ENCODE measurements at places on chromosomes 6 and 20.
A peak's percentile ranks its signal among the peaks of the same experiment; 100 is the strongest.

- no peak for DNase-seq
These were observed 13.3 kb downstream of the ATXN1 start for GRCh38 chr6:16748025-16748319.

DNA sequence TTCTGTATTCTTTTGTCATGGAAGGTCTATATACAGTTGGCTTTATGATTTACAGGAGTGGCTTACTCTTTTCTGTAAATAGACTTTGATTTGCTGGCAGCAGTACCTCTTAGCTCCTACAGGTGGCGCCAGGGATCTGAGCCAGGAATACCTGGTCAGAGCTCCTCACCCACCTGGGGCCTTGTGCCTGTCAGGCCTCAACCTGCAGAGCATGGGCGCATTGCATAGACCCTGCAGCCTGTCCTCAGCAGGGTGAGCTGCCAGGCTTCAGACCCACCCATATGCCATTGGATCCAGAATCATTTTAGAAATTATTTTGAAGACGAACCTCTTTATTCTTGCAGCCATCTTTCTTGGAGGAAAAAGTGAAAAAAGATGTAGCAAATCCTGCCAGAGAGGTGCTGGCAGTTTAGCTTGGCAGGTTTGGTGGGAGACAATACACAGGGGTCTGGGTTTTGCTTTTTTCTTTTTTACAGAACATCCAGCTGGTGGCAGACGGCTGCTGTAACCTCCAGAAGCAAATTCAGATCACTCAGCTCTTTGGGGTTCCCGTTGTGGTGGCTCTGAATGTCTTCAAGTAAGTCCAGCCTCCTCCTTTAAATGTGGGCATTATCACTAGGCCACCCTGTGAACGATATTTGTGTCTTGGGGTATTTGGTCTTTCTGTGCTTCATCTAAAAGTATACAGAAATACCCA, 149.1 kb downstream of the MTHFD1L start:
- DNase-seq: peak; percentile 59

DNA sequence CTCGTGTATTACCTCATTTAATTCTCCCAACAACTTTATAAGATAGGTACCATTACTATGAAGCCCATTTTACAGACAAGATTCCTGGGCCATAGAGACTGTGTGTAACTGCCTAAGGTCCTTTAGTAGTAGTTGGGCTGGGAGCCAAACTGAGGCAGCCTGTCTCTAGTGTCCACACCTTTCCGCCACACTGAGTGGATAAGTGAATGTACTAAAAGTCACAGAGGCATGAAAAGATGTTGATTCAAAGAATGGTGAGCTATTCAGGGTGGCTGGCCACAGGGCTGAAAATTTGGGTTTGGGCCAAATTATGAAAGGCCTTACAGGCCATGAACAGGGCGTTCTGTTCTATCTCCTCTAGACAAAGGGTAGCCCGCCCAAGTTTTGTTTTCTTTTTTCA, 11.0 kb downstream of the CD24 start:
- no peak for DNase-seq

DNA sequence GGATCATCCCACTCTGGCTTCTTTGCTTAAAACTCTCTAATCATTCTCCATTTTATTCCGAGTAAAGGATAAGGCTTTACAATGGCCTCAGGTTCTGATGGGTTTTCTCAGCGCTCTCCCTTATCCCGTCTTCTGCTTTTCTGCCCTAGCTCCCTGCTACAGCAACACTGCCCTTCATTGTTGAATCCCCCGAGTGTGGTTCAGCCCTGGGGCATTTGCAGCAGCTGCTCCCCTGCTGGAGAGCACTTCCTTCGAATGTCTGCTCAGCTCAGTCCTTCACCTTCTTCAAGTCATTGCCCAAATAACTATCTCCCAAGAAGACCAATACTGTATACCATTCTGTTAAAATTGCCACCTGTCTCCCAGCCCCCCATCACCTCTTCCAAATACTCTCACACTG, 111.8 kb downstream of the TBXT start:
- DNase-seq: no peak

DNA sequence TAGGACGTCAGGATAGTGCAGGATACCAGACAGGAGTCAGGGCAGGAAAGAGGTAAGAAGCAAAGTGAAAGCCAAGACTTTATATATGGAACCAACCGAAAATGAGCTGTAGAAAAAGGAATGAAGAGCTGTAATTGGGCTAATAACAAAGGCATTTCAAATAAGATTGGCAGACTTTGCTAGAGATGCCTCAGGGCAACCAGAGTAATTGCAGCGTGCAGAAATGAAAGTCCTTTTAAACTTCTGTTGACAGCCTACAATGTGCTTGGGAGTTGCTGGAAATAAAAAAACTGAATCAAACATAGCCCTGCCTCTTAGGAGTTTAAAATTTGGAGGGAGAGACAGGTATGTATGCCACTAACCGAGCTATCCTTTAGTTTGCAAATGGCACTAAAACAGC, 56.4 kb upstream of the NKX2-4 start:
- DNase-seq: no peak

- DNase-seq: no peak
These were observed 21.4 kb downstream of the SLC23A2 start for GRCh38 chr20:4979841-4980410.

DNA sequence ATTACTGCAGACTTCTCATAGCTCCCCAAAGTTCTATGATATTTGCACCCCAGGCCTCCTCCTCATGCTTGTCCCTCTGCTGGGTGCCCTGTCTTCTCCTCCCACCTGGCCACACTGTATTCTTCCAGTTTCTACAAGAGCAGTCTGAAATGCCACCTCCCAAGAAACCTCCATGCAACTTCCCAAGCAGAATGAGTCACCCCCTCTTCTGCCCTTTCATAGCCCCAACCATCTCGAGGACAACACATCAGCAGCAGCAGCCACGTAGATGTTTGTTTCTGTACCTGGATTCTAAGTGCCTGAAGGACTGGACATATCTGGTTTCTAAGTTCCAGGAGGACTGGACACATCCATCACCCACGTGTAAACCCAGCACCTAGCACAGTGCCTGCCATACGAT, 6.6 kb upstream of the ULBP2 start:
- no peak for DNase-seq

- DNase-seq: peak; percentile 6
These were observed 1.5 kb downstream of the TAF4 start for GRCh38 chr20:62063981-62064769.

GRCh38 chr6:109701774-109702173, 10.7 kb downstream of the FIG4 start:
- DNase-seq: no peak

DNA sequence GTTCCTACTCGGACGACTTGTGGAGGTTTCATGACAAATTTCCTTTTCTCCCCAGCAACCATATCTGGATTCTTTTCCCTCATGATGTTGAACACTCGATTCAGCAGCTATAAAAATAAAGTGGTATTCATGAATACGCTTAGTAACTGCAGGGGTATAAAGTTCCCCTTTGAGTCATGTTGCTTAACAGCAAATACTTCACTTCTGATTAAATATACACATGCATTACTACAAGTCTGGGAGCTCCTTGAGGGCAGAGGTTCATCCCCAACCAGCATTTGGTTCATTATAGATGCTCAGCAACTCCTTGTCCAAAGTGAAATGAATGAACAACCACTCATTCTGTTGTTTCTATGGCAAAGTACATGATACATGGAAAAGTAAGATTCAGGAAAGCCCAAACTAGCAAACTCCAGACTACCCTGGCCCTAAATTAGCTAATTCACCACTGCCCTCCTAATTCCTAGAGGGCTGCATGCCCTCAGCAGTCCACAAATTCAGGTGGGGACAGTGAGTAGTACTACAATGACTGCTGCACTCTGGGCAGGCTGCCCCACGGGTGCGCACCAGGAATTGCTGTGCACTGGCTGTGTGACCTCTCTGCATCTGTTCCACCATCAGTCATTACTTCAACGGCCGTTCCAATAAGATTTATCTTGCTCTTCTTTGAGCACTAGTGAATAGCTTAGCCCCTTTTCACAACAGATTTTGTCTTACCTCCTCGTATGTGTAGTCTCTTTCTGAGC, 15.2 kb downstream of the EIF2S2 start:
- DNase-seq: no peak

- no peak for DNase-seq
These were observed 52.0 kb downstream of the HIVEP1 start for GRCh38 chr6:12064131-12064530.

DNA sequence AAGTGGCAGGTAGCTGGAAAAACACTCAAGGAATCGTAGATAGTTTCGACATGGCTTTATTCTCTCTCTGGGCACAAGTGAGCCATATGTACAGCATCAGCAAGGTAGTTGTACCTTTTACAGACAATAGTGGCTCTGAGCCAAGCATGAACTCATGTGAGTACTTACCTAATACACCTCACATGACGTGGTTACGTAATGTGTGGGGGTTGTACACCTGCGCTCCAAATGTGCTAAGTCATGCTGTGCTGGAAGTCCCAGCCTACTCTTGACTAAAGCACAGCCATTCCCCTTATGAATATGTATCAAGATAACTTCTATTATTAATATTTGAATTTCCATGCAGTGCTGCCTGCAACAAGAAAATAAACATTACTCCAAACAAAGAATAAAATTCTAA, 78.8 kb upstream of the HMGN3 start:
- no peak for DNase-seq

GRCh38 chr6:139872665-139873064, 498.2 kb upstream of the CITED2 start:
- DNase-seq: no peak

- no peak for DNase-seq
These were observed 6.1 kb upstream of the ZNFX1 start for GRCh38 chr20:49283703-49284625.

GRCh38 chr6:28240471-28240870, 11.6 kb downstream of the ZKSCAN4 start:
- no peak for DNase-seq

GRCh38 chr6:41901882-41902519, 6.8 kb upstream of the USP49 start:
- peak; percentile 75 for DNase-seq

DNA sequence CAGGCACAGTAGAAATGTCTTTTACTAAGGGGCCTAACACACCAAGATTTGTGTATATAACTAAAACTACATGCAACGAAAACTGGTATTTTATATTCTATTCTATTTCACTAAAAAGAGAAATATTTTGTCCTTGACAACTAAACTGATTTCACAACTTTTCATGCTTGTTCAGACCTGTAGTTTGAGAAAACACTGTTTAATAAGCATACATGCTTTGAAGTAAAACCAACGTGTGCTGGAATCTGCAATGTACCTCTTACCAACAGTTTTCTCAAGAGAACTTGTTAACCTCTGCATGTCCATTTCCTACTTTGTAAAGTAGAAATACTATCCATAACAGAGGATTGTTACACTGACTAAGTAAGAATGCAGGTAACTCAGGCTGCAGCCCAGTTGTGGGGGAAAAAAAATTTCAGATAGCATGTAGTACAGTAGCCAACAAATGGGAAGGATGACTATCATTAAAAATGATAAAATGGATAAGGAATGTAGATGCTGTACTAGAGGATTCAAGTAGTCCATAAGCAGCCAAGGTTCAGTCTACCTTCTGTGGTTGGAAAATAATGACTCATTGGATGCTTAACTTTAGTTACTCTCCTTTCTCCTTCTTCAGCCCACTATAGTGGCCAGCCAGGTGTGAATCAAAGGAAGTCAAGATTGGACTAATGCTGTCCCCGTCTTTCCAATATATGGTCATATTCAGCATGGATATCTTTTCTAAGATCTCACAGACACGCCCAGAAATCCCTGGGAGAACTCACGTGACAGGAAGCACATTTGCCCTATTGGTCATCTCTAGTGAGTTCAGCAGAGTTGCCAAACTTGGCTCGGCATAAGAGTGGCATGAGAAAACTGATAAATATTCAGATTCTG, 65.2 kb downstream of the HFE start:
- DNase-seq: no peak

- no peak for DNase-seq
These were observed 205.4 kb downstream of the SOD2 start for GRCh38 chr6:159487636-159488035.

DNA sequence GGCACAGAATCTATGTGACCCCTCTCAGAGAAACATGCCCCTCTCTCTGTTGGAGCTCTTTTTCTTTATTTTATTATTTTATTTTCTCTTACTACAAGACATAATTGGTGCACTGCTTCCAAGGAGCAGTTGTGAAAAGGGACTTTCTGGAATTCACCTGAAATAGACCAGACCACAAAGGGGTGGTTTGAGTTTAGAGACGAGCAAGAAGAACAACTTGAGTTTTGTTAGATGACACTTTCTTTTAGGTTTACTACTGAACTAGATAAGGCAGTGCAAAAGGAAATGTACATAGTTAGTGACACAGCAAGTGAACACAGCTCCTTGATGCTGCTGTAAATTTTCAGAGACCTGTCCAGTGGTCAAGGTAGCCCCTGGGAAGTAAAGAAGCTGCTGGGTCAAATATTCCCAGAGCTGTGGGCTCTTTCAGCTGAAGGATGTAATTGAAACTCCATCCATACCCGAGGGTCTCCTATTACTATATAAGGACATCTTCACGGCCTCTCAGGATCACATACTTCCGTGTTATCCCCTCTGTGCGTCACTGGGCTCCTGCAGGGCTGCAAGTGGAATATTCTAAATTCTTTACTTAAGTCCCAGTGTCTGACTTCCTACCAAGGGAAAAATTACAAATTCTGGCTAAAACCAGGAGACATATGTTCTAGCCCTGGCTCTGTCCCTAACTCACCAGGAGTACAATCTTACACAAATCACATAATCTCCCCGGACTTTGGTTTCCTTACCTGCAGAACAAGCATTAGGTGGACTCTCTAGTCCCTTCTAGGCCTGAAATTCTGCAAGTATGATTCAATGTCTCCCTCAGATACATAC, 69.1 kb upstream of the ADTRP start:
- no peak for DNase-seq

- DNase-seq: no peak
These were observed 33.1 kb upstream of the KCNB1 start for GRCh38 chr20:49515586-49515985.

GRCh38 chr6:127515234-127515793, 3.8 kb downstream of the MTCL3 start:
- peak; percentile 7 for DNase-seq

DNA sequence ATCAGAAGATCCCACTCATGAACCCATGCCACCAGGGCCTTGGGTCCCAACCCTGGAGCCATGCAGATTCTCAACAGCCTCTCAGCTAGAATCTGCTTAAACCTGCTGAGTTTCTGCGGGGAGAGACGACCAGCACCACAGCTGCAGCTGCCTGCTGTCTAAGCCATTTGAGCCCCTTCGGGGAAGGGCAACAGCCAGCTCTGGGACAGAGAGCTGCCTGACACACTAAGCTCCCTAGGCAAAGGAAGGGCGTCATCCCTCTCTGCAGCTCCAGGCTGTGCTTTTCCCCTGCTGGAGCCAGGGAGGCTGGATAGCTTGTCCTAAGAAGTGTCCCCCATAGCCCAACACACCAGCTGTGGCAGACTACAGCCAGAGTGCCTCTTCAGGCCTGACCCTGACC, 182.5 kb downstream of the OTOR start:
- DNase-seq: no peak

GRCh38 chr20:38134427-38135270, 30.4 kb downstream of the TGM2 start:
- DNase-seq: no peak

DNA sequence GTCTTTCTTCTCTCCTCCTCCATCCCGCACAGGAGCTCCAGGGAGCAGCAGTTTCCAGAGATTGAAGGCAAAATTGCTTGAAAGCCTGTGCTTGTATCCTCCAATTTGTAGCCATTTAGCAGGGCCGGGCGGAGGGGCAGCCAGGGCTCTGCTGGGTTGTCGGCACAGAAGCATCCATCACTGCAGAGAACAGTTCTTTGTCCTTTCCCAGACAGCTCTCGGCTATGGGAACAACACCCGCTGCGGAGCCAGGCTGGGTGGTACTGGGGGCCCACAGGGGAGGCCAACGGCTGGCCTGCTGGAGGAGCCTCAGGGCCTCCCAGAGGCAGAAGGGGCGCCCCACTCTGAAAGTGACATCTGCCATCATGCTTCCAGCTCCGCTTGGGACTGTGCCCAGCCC, 7.8 kb downstream of the HRH3 start:
- DNase-seq: no peak

Data from CD4-positive, CD25-positive, alpha-beta regulatory T cell (primary cell).